ENCODE measurements at places on chromosomes 3 and 15.

- DNase-seq: no peak
These were observed 108.0 kb downstream of the FBN1 start for GRCh38 chr15:48537271-48538113.

GRCh38 chr15:80288131-80288530, 36.1 kb upstream of the CTXND1 start:
- DNase-seq: no peak

DNA sequence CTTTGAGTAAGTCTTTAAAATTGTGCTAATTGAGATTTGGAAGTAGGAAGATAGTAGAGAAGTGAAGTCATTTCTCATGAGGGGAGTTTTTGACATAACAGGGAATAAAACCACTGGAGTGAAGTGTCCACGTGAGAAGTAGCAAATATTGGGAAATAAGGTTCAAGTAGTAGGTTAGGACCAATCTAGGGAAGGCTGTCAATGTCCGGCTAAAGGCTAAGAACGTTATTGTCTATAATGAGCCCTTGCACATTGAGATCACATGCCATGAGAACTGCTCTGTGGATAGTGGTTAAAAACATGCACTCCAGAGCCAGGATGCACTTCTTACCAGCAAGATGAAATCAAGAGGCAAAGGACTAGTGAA, 459.9 kb upstream of the TPRG1 start:
- no peak for DNase-seq

GRCh38 chr15:58875343-58875742, 58.1 kb downstream of the SLTM start:
- DNase-seq: no peak

DNA sequence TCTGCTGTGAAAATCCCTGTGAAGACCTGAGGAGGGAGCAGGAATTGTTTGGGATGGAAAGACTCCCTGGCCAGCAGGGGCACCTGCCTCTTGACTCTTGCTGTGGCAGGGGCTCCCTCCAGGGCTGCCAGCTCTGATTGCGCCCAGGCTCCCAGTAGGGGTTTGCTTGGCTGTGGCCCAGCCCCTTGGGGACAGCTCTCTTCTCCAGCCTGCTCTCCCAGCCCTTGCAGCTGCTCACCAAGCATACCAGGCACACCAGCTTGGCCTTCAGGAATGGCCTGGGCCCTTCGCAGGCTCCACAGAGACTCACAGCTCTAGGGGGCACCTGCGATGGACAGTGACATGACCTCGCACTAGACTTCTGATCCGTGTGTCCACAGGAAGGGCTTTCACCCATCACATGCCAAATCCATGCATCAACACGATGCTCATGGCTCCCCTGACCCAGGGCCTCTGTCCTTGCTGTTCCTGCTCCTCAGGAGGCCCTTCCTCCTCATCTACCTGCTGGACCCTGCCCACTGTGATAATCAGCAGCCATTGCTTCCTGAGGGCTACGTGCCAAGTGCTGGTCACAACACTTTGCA, 61.8 kb downstream of the SCN5A start:
- DNase-seq: no peak

DNA sequence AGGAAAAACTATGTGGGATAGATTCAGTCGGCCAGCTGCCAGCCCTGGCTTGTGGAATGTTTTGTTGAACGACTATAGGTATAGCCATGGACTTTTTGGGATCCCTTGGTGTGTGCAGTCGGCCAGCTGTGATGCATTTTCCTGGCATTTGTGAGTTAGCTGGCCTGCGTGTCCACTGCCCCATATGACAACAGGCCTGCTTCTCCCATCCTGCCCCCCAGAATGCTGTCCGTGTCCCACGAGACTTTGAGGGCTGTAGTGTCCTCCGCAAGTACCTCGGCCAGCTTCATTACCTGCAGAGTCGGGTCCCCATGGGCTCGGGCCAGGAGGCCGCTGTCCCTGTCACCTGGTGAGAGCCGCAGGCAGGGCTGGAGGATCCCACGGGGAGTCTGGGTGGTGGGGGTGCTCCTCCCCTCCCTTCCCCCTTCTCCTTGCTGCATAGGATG, 23.6 kb downstream of the PTPN23 start:
- DNase-seq: no peak

GRCh38 chr3:12328837-12329462, 40.1 kb downstream of the PPARG start:
- DNase-seq: no peak
